T-helper 1 cell (primary cell): ENCODE measurements at places on chromosomes 12 and 14.
A peak's percentile ranks its signal among the peaks of the same experiment; 100 is the strongest.

DNA sequence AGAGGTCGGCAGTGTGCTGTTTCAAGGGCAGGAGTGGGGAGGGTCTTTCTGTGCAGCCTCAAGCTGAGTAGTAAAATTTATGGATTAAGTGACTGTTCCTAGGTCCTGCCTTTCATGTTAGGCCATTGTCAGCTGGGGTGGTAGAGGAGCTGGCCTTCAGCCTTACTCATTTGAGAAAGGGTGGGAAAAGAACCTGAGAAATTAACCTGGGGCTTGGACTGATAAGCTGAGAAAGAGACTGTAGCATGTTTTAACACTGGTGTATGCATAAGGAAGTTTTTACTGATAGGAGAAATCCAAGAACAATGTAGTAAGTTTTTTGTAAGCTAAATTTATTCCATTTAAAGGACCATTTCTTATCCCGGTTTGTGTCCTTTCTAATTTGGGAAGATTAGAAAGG is 20.7 kb downstream of the IFT43 start:
- DNase-seq = no peak

GRCh38 chr12:126185025-126185424 is 1119.8 kb downstream of the AACS start:
- no peak for DNase-seq

DNA sequence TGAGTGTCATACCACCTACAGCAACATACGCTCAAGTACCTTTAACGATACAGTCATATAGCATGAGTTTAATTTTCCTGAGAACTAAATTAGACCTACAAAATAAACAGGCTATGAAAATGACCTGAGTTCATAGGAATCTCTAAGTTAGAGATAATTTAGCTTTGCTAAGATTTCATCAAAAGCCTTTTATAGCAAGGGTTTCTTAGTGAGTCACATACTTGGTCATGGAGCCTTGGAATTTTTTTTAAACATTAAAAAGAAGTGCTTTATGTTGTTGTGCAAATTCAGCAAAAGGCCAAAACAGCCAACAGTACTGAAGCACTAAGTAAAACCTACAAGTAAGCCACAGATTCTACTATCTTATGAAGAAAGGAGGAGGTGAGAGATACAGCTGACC is 93.6 kb upstream of the FERMT2 start:
- DNase-seq = no peak

DNA sequence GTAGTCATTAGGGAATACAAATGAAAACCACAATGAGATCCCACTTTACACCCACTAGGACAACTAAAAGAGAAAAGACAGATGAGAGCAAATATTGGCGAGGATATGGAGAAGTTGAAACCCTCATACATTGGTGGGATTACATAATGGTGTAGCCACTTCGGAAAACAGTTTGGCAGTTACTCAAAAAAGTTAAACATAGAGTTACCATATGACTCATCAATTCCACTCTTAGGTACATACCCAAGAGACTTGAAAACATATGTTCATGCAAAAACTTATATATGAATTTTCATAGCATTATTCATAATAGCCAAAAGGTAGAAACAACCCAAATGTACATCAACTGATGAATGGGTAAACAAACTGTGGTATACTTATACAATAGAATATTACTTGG is 27.1 kb downstream of the ALDH1L2 start:
- DNase-seq = no peak

- no peak for DNase-seq
Measured at GRCh38 chr12:95248604-95249360, 31.2 kb downstream of the VEZT start.

DNA sequence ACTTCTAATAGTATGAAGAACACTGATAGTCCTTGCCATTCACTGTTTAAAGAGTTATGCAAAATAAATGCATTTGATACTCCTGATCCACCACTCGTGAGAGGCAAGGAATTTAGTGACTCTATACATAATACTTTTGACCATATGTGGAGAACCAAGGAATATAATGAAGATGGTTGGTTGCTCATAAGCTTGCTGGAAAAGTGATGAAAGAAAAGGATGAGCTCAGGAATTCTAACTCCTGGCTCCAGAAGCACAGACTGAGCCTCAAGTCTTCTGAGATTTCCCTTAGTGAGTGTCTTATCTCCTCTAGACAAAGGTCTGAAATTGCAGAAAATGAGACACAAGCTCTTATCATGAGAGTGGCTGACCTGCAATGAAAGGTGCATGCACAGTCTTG is 57.1 kb upstream of the KRAS start:
- DNase-seq = no peak

GRCh38 chr14:25557466-25557865 is 507.5 kb upstream of the STXBP6 start:
- DNase-seq = no peak

- peak; percentile 55 for DNase-seq
Measured at GRCh38 chr14:70888681-70889175, 18.5 kb upstream of the PCNX1 start.

DNA sequence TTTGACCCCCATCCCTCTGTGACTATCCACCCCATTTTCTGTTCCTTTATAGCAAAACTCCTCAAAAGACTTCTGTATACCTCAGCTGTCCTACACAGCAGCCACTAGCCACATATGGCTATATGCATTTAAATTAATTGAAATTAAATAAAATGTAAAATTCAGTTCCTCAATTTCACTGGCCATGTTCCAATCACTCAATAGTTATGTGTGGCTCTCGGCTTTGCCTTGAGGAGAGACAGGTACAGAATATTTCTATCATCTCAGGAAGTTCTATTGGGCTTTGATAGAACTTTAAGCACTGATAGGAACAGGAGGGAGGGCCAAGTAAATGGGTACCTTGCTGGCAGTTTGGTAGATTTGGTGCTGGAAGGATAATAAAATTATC is 280.3 kb upstream of the AMIGO2 start:
- no peak for DNase-seq

DNA sequence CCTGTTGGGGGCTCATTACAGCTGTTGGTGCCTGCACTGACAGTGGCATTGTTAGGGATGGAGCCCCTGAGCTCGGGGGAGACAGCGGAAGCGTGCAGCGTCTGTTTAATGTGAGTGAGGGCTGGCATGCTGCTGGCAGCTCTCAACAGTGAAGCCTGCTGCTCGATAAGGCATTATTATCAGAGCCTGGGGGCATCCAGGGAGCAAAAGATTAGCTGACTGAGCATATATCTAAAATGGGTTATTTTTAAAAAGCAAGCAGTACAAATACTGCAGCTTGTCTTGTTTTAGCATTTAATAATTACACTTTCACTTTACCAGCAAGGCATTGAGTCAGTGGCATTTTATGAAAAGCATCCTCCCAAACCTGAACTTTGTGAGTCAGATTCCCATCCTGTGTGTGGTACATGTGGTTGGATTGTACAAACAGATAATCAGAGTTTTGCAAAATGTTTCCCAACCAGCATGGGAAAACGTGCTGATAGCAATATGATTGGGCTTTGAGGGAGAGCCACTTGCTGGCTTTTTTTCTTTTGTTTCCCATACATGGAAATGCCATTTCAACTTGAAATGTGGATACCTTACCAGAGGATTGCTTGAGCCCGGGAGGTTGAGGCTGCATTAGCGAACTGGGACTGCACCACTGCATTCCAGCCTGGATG is 150.8 kb downstream of the PRKCH start:
- peak; percentile 19 for DNase-seq

GRCh38 chr14:67516676-67517075 is 16.4 kb upstream of the PLEKHH1 start:
- no peak for DNase-seq

- no peak for DNase-seq
Measured at GRCh38 chr14:60051721-60052221, 40.0 kb upstream of the PCNX4 start.

GRCh38 chr12:103657331-103657730 is 70.3 kb downstream of the STAB2 start:
- no peak for DNase-seq

GRCh38 chr14:100122481-100123223 is 36.8 kb downstream of the DEGS2 start:
- DNase-seq = no peak
